ENCODE measurements at places on chromosomes 16 and 17.

- DNase-seq = no peak
These were observed 339.5 kb downstream of the HS3ST4 start for GRCh38 chr16:26031286-26031685.

DNA sequence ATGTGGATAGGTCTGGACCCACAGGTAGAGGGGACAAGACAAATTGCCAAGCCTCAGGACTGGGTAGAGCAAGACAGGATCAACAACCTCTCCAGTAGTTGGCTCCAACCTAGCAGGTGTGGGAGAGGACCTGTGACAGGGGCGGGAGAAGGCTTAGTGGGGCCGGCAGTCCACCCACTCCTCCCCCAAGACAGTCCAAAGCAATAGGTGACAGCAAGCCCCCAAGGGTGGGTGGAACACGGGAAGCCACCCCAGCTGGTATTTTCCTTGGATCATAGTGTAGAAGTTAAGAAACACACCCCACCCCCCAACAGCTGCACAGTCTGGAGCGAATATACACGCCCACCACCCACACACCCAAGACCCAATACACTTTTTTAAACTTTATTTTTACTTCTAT lies 4.1 kb upstream of the STX4 start:
- DNase-seq = no peak

DNA sequence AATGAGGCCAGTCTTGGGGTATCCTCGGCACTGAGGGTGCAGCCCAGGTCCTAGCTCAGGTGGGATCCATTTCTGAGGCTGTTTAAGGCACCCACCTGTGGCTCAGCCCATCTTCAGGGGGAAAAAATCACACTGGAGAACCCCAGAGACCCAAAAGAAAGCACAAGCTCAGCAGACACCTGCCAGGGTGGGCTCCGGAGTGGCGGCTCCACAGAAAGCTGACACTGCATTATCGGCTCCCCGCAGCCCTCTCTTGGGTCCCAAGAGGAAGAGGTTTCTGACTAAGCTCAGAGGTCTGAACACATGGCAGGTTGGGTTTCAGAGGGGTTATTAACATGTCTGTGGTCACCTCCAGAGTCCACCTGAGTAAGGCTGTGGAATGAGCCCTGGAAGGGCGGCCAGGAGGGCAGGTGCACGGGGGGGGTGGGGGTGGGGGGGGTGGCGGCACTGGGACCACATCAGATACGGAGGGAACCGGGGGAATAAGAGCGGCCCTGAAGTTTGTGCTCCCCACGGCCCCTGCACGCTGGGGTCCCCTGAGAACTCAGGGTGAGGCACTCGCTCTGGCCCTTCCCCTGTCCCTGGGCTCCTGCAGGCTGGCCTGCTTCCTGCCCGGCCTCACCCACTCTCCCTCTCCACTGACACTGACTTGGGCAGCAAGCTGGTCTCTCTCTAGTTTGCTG lies 79.5 kb downstream of the TIMM22 start:
- no peak for DNase-seq

- no peak for DNase-seq
These were observed 286.9 kb downstream of the CPPED1 start for GRCh38 chr16:12516621-12517309.

DNA sequence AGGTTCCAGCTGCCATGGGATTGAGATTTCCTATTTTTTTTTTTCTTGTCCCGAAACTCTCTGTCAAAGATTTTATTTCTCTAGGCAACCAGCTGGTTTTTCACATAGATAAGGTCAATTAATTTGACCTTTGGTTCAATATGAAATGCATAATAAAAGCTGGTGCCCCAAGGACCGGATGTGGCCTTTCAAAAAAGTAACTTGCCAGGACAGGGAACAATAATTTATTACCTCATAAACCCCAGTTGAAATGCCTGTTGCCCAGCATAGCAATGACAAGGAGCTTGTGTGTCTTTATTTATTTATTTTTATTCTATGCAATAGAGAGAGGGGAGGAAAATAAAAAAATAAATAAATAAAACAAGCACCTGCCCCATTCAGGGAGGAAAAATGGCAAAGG lies 472.7 kb downstream of the KCNJ2 start:
- DNase-seq = no peak

DNA sequence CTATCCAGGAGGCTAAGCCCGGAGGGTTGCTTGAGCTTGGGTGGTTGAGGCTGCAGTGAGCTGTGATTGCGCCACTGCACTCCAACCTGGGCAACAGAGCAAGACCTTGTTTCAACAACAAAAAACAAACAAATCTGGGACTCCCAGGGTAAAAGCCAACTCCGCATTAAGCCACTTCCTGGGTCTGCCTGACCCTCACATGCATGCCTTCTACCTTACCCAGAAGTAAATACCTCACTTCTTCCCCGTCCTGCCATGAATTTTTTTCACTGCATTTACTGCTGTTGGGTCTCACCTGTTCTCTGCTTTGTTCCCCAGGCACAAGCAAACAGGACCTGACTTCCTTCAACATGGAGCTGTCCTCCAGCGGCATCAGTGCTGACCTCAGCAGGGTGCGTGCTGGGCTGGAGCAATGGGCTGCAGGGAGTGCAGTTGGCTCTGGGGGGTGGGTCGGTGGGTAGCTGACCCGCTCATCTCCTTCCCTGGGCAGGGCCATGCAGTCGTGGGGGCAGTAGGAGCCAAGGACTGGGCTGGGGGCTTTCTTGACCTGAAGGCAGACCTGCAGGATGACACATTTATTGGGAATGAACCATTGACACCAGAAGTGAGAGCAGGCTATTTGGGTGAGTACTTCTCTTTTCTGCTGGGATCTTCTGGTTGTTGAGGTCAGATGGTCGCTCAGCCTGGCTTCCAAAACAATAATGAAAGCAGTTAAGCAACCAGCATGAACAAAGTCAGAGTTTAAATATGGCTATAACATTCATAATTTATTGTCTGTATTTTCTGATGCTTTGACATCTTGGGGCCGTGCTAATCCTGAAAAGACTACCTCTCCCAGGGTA lies 16.4 kb downstream of the ITGAL start:
- DNase-seq = no peak

DNA sequence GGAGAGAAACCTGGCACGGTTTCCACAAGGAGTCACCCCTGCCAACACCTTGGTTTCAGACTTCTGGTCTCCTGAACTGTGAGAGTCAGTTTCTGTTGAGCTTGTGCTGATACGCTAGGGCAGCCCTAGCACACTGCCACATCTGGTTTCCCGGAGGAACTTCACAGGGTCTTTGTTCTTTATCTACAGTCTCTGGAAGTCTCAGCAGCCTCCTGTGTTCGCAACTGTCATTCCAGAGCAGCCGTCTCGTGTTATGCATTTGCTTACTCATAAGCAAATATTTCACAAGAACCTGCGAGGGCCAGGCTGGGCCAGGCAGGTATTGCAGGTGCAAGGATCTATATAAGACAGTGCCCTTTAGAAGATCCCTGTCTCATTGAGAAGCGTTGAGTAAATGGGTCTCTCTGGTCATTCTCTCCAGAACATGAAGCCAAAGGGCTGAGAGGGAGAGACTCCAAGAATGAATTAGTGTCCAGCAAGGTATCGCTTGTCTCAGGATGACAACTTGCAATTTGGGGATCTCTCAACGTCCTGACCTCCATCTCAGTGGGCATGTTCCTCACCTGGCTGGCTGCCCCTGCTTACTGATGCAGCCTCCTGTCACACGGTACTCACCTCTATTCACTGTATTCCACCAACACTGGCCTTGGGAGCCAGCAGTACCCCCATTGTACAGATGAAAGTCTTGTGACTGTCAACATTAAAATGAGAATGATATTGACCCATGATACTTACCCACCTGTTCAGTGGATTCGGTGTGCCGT lies 141.2 kb downstream of the WWOX start:
- DNase-seq = no peak

DNA sequence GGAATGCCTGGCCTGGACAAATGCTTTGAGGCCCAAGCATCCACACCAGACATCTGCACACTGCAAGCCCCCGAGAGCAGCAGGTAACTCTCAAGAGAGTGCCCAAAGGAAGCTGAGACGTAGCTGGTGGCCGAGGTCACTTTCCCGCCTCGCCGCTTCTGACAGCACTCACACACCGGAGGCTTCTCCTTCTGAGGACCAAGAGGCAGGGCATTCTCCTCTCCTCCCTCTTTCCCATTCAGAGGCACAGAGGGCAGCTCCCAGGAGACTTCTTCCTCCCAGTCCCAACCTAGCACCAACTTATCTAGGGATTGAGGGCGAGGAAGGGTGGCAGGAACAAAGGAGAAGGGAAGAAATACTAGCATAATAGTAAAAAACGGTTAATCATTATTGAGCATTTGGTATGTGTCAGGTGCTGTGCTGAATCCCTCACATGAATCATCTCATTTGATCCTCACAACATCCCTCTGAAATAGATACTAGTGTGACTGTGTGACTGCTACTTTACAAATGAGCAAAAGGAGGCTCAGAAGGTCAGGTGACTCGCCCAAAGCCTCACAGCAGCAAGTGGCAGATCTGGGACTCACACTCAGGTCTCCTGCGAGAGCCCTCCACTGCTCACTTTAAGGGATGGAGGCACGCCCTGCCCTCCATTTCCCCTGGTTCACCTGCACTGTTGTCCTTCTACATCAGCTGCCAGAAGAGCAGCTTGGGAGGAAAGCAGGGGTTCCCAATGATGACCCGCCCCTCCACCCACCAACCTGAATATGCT lies 41.8 kb downstream of the MYO18A start:
- DNase-seq = peak; percentile 29

- DNase-seq = peak; percentile 36
These were observed 2.5 kb upstream of the CORO6 start for GRCh38 chr17:29625037-29625750.

DNA sequence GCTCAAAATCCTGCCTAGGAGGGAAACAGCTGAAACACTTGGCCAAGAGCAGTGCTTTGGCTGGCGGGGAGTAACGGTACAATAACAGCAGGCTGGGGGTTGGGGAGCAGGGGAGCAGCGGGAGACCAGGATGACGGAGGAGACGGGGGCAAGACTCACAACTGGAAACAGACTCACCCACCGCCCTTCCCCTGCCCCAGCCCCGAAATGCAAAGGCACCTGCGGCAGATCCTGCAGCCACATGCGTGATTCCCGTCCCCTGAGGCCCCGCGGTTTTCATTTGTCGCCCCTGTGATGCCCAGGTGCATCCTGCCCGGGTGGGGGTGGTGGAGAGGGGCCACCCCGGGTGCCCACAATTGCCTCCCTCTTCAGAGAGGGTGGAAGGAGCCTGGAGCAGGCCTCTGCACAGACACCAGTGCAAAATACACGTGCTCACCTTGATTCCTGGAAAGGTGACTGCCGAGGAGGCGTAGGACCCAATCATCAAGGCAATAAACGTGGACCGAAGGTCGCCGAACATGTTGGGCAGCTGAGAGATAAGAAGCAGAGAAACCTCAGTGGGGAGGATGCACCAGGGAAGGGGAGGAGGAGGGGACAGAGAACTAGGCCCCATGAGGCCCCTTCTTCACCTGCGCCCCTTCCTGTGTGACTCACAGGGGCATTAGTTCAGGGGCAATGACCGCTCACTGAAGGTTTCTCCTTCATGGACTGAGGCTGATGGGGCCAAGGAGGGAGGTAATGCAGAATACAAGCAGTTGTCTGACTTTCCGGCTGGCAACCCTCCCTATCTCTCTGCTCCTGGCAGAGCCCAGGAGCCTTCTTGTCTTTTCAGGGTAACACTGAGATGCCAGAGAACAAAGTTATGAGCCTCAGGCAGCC lies 30.4 kb upstream of the PITPNA start:
- no peak for DNase-seq

GRCh38 chr17:73142872-73143381 lies 21.9 kb upstream of the SSTR2 start:
- peak; percentile 56 for DNase-seq

DNA sequence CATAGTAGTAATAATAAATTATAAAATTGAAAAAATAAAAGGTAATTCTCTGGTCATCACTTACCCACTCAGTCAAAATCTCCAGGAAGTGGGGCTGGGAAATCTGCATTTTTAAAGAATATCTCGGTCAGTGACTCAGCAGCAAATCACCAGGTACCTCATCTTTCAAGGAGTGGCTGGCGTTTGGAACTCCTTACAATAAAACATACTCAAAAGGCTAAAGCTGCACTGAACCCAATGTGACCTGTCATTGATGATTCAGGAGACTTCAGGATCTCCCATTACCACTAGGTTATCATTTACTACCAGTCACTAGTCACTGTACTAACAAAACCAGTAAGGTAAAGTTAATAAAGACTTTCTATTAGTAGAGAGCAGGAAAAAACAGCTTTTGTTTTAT lies 21.5 kb upstream of the RFFL start:
- DNase-seq = peak; percentile 72

DNA sequence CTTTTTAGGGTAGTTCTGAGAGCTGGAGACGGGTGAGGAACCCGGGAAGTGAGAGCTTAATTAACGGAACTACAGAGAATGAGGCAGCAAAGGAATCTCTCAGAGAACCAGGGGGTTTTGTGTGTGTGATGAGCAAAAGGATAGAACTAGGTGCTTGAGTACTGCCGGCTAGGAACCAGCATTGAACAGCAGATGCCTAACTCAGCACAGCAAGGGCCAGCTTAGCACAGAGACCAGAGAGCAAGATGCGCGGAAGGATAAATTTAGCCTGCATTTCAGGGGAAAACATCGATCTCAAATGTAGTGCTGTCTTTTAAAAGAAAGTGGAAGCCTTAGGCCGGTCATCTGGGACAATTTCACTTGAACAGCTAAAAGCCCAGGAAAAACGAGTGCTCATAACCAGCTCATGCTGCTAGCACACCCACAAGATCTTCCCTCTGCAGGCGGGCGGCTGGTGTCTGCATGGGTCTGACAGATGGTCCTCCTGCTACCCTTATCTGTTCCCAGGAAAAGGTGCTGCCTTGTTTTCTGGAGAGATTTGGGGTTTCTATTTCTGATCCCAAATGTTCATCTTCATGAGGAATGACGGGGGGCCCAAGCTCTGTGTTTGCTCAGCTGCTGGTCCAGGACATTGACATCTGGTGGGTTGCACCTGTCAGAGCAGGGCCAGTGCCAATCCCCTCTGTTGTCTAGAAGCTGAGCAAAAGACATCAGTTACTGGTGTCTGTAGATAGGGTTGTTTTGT lies 103.9 kb downstream of the SOCS1 start:
- DNase-seq = no peak

DNA sequence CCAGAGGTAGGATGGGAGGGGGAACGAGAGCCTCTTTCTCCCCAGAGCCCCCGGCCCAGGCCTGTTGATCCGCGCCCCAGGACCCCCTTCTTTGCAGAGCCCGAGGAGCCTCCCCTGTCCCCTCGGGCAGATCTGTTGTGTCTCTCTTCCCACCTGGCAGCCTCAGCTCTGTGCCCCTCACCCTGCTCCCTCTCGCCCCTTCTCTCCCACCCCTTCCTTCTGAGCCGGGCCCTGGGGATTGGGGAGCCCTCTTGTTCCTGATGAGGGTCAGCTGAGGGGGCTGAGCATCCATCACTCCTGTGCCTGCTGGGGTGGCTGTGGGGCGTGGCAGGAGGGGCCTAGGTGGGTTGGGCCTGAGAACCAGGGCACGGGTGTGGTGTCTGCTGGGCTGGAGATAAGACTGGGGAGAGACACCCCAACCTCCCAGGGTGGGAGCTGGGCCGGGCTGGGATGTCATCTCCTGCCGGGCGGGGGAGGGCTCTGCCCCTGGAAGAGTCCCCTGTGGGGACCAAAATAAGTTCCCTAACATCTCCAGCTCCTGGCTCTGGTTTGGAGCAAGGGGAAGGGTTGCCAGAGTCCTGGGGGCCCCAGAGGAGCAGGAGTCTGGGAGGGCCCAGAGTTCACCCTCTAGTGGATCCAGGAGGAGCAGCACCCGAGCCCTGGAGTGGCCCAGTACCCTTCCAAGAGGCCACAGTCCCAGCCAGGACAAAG lies 65.4 kb downstream of the MRC2 start:
- peak; percentile 37 for DNase-seq

- DNase-seq = no peak
These were observed 3.3 kb upstream of the NACA2 start for GRCh38 chr17:61594294-61594825.
